ENCODE measurements at places on chromosomes 4 and X.

DNA sequence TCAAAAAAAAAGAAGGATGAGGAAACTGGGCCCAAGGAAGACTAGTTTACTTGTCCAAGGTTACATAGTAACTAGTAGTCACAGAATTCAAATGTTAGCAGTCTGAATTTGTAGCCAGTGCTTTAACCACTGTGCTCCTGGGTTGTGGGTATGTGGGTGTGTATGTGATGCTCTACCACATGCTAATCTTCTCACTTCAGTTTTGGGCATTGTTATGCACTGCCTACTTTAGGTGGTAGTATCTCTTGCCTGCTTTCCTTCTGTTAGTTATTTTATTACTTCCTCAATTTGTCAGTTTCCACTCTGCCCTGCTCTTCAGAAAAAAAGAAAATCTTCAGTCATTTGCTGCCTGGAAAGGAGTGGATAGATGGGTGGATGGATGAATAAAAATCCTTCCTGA is 219.2 kb downstream of the RPA4 start:
- DNase-seq: no peak

GRCh38 chr4:147682755-147683154 is 1.2 kb downstream of the PRMT9 start:
- DNase-seq: no peak

DNA sequence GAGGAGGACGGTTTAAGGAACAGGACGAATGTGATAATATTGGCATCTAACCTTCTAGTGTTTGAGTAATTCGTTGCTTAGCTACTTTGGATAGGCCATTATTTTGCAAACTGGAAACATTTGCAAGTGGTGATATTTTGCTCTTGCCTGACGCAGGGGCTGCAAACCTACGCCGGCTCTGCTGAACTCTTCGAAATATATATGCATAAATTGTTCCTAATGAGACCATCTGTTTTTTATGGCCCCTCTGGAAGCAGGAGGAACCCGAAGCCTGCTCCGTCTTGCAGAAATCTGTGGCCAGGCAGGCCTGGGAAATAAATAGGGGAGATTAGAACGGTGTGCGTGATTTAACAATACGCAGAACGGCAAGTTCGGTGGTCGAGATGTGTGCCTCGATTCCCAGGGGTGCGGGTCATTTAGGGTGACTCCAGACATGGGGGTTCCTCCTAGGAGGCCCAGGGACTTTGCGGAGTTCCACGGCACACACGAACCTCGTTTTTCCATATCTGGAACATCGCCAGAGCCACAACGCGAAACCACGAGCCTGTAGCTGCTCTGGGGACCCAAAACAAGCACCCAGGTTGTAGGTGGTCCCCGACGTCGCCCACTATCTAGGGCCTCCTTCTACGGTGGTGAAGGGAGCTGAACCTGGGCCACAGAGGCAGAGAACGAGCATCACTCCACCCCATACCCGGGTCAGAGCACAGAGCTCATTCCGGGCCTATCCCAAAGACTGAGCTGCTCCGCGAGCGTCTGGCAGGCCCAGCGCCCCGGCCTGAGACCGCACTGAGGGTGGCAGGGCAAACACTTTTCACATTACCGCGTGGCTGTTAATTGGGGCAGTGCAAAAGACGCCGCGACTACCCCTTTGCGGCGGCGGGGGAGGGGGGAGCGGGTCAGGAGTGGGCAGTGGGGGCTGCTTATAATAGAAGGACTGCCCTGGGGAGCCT is 89.7 kb downstream of the BCOR start:
- DNase-seq: no peak

- no peak for DNase-seq
Measured at GRCh38 chr4:75514949-75515612, 808 bp downstream of the THAP6 start.

GRCh38 chrX:106672527-106672926 is 54.0 kb upstream of the RNF128 start:
- DNase-seq: no peak

GRCh38 chrX:154738011-154738738 is 12.7 kb downstream of the GAB3 start:
- DNase-seq: no peak

GRCh38 chrX:134591502-134591901 is 66.8 kb downstream of the PLAC1 start:
- no peak for DNase-seq

DNA sequence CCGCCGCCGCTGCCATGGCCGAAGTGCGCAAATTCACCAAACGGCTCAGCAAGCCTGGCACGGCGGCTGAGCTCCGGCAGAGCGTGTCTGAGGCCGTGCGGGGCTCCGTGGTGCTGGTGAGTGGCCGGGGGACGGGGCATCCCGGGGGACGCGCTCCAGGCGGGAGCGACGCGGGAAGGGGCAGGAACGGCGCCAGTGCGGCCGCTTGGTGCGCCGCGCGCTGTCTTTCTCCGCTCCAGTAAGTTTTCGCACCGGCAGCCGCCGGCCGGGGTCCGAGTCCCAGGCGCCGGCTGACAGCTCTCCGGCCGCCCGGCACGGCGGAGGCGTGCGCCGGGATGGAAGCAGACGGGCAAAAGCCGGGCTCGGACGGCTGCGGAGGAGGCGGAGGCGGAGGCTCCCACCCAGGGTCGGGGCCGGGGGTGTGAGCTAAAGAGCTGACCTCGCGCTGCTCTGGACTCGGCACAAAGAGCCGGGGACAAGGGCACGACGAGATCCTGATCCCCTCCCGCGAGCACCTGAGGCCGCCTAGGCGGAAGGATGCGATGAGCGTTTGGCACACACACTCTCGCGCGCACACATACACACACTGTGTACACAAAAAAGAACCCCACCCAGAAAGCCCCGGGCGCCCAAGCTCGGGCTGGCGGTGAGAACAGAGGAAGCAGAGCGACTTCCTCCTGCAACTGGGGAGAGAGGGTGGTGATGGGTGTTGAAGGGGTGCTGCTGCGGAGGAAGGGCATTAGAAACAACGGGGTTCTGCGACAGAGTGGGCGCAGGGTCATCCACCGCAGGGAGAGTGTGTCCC is 545 bp downstream of the DOCK11 start:
- peak; percentile 71 for DNase-seq

- DNase-seq: no peak
Measured at GRCh38 chrX:1536712-1537030, 314 bp downstream of the P2RY8 start.

DNA sequence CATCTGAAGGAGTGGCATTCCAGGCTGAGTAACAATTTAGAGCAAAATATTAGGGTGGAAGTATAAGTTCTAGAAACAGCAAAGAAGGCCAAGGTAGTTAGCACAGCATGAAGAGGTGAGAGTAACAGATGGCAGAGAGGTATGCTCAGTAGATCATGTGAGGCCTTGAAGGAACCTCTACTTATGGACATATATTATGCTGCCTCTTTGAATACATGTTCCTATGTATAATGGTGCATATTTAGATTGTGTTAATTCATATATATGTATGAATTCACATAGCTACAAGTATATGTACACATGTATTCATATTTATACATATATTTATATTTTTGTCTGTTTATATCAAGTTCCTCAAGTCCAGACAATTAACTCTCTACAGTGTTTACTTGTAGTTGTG is 355.2 kb downstream of the KCTD8 start:
- no peak for DNase-seq

- DNase-seq: no peak
Measured at GRCh38 chr4:31755751-31756150, 1035.6 kb downstream of the PCDH7 start.

DNA sequence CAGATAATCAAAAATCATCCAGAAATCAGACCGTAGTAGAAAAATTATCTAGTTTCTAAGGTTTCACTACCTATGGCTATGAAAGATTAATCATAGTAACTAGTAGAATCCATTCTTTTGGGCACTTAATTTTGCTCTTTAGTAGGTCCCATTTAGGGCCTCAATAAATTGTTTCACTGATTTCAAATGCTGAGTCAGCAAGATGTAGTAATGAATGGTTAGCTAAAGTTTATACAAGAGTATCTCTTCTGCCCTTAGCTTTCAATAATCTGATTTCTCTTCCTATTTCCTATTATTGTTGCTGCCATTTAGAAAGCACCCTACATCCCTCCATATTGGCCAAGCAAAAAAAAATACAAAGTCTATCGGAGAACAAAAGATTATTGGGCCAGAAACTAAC is 283.2 kb upstream of the PCDH10 start:
- no peak for DNase-seq

- DNase-seq: no peak
Measured at GRCh38 chrX:11499076-11500044, 166.4 kb downstream of the ARHGAP6 start.

- no peak for DNase-seq
Measured at GRCh38 chrX:31168551-31168950, 96.7 kb upstream of the FTHL17 start.

DNA sequence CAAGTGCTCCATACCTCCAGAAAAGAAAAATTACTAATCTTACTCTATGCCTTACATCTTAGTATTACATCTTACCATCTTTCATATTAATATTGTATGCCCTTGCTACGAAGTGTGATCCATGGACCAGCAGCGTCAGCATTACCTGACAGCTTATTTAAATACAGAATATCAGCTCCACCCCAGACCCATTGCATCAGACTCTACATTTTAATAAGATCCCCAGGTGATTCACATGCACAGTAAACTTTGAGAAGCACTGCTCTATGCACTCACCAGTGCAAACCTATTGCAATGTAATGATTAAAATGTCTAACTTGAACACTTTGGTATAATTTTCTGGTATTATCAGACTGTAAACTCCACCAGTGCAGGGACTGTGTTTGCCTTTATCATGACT is 14.1 kb upstream of the SH3D19 start:
- no peak for DNase-seq

DNA sequence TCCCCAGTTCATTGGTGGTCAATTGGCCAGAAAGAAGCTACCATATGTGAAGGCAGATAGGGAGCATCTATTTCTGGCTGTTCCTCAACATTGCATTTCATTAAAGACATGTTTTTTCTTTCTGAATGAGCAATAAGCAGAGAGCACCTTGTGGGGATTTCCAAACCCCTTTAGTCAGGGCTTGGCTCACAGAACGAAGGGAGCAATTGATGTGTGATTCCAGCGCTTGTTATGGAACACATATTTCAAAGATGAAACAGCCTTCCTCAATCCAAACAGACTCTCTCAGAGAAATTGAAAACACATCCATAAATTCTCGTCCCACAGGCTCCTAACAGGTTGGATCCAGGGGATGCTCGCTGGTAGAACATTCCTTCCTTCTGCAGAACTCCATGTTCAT is 84.1 kb downstream of the CLCN4 start:
- no peak for DNase-seq

- DNase-seq: no peak
Measured at GRCh38 chr4:187042251-187042650, 318.6 kb upstream of the FAT1 start.

- no peak for DNase-seq
Measured at GRCh38 chr4:185249105-185249504, 39.7 kb downstream of the SNX25 start.

DNA sequence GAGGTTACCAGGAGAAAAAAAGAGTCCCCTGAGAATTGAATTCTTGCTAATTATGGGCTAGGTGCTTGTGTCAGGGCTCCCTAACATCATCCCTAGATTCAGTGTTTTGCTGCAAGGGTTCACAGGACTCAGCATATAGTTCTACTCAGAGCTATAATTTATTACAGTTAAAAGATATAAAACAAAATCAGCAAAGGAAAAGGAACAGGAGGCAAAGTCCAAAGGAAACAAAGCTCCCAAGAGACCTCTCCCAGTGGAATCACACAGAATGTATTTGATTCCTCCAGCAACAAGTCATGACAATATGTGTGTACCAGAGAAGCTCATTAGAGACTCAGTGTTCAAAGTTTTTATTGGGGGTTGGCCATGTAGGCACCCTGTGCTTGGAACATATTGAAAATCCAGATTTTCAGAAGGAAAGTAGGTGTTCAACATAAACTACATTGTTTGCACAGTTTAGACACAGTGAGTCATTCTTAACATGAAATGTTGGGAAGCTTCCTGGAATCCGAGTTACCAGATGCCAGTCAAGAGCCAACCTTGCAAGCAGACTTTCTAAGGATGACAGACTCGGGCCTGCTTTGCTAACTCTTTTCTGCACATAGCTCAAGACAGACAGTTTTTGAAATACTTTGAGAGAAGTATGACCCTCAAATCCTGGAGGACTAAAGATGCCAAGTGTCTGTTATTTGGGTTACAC is 311.3 kb upstream of the EMCN start:
- DNase-seq: no peak

GRCh38 chrX:155435744-155436112 is 22.7 kb downstream of the F8A3 start:
- DNase-seq: no peak

DNA sequence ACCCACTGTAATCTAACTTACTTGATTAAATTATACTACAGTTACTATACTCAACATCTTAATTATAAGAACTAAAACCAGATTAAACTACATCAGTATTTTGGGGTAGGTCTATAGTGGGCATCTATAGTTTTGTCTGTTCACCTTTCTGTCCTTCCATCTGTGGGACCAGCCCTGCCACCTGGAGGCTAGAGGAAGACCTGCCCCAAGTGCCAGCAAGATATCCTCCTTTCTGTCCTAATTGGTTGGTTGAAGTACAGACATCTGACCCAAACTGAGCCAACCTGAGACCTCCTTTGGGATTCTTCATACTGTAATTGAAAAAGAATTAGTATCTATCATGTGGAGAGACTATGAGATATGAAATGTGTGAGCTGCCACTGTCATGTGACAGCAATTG is 172.2 kb upstream of the TLL1 start:
- DNase-seq: no peak

DNA sequence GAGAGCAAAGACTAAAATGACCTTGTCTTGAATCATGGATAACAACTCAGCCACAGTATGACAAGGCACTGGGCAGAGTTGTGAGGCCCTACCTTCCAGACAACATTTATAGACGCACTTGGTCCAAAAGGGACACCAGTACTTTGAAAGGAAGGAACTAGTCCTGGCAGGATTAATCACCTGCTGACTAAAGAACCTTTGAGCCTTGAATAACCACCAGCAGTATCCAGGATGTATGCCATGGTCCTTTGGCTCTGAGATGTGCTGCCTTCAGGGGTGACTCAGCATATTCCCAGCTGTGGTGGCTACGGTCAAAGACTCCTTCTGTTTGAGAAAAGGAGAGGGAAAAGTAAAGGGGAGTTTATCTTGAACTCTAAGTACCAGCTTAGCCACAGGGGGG is 118.1 kb upstream of the PRR32 start:
- no peak for DNase-seq

GRCh38 chr4:5784960-5785611 is 74.1 kb downstream of the EVC start:
- DNase-seq: no peak

GRCh38 chr4:147785129-147785528 is 53.2 kb downstream of the ARHGAP10 start:
- no peak for DNase-seq

- peak; percentile 17 for DNase-seq
Measured at GRCh38 chrX:37825215-37825842, 22.0 kb downstream of the DYNLT3 start.

DNA sequence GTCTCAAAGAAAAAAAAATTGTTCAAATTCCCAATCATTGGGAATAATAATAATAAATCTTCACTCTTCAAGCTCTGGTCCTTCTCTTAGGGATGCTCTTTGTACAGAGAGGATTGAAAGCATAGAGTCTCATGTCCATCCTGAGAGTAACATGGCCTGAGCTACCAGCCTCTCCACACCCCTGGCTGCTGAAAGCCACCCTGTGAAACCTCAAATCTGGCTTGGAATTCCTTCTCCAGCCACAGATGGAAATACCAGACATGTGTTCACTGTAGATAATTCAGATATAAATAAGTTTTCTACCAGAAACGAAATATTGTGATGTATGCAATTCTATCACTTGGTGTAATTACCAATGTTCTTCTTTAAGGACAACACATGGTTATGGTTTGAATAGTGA is 140.6 kb downstream of the ARSF start:
- DNase-seq: no peak

GRCh38 chr4:165288639-165289422 is 38.6 kb upstream of the MSMO1 start:
- no peak for DNase-seq
